ENCODE measurements at places on chromosomes 12 and 14. TPM values are rescaled to one million over a fixed set of nuclear protein-coding genes. Genes with fewer than 3 reads are reported as not detected.

VWF gene
- total RNA-seq: 0.31 TPM

CPSF2 gene
- total RNA-seq: 62.0 TPM

OR10A7 gene
- total RNA-seq: not detected

PLEK2 gene
- total RNA-seq: 9.1 TPM

KLRG1 gene
- 0.69 TPM for total RNA-seq

KLRC4 gene
- 1.4 TPM for total RNA-seq

PRH1 gene
- total RNA-seq: 10.5 TPM

PHETA1 gene
- total RNA-seq: 16.3 TPM

MIP gene
- not detected for total RNA-seq

Data from Panc1 (cell line).